ENCODE measurements at places on chromosomes 16 and 17.

GRCh38 chr16:63717806-63718205, 1404.1 kb downstream of the CDH11 start:
- no peak for DNase-seq

DNA sequence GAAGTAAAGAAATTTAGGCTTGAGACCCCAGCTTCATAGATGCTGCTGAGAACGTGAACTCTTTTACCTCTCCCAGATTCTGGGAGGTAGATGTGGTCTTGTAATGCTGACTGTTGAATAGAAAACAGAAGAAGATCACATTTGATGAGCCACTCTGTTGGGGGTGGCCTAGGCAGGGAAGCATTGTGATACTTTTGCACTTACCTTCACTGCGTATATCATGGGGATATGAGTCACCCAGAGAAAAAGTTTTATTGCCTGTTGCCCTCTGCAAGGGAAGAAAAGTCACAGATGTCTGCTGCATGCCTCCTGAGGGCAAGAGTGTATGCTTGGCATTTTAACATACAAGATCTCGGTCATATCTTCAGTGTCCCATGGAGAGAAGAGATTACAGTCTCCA, 365.4 kb downstream of the SNX29 start:
- DNase-seq, result no peak

GRCh38 chr17:28178800-28179199, 136.3 kb downstream of the NLK start:
- DNase-seq, result no peak

GRCh38 chr17:68294196-68294555, 2.9 kb downstream of the ARSG start:
- DNase-seq, result no peak

DNA sequence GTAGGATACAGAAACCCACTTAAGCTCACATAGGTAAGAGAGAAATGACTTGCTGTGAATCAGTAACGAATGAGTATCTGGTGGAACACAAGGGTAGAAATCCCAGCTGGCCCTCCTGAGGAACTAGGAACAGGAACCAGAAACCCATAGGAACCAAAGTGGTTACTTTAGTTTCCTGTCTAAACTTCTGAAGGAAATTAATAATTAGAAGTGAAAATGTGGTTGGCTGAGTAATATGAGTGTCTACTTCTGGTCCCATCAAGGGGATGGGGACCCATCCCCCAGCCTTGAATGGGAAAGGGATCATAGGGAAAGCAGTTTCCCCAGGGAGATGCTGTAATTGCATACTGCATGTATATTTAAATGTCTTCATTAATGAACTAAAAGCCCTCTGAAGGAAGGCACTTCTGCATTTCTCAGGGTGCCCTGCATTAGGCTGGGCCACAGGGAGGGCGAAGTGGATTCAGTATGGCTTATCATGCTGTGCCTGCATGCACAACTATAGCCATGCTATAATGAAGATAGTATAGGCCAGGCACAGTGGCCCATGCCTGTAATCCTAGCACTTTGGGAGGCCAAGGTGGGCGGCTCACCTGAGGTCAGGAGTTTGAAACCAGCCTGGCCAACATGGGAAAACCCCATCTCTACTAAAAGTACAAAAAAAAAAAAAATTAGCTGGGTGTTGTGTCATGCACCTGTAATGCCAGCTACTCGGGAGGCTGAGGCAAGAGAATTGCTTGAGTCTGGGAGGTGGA, 45.6 kb downstream of the CYB5B start:
- no peak for DNase-seq

GRCh38 chr16:648071-648780, 939 bp upstream of the WDR90 start:
- DNase-seq, result no peak

DNA sequence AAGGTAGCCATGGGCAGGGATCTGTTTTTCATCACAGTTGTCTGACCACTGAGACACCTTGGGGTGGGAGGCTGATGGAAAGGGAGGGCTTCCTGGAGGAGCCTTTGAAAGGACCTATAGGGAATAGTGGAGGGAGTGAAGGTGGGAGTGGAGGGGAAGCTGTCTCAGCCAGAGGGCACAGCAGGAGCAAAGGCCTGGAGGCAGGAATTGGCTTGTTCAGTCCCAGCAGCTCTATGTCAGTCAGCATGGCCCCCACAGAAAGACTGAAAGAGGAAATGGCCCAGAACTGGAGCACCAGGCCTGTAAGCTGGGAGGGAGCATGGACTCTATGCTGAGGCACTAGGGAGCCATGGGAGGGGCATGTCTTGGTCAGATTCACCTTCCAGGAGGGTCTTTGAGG, 12.8 kb upstream of the CBFB start:
- no peak for DNase-seq

GRCh38 chr16:30490210-30490609, 17.7 kb downstream of the ITGAL start:
- no peak for DNase-seq

DNA sequence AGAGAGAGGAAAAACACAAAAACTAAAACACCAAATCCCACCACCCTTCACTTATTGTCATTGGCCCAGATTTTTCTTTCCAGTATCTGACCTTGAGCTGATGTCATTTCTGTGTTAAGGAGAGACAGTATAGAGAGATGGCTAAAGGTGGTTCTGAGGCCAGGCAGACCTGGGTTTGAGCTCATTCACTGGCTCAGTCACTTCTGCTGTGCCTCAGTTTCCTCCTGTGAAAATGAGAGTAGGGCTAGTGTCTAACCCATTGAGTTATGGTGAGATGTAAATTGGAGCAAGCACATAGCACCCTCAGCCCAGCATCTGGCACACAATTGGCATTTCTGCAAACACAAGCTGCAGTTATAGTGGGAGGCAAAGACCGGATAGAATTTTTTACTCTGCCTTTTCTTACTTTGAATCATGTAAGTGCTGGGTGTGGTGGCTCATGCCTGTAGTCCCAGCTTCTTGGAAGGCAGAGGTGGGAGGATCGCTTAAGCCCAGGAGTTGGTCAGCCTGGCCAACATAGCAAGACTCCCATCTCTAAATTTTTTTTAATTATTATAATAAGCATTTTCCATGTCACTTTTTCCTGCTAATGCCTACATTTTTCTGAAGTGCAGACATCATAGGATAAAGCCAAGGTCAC, 6.4 kb upstream of the KIFC3 start:
- no peak for DNase-seq

DNA sequence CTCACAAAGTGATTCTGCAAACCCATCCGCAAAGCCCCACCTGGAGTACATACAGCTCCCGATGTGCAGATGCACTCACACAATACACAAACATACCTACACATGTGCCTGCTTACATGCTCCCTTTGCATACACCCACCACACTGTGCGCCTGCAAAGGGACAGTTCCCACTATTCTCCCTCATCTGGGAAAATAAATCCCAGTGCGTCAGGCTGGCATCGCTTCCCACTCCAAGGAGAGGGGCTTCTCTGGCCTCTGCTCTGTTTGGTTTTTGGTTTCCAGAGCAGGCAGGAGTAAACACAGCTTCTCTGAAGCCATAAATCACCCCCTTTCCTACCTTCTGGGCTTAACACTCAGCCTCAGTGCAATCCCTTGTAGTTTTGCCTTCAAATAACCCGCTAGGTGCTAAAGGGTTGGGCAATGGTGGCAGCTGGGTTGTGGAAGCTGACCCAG, 14.7 kb downstream of the HOXB4 start:
- DNase-seq, result no peak
